ENCODE measurements at places on chromosomes 6 and 20.

DNA sequence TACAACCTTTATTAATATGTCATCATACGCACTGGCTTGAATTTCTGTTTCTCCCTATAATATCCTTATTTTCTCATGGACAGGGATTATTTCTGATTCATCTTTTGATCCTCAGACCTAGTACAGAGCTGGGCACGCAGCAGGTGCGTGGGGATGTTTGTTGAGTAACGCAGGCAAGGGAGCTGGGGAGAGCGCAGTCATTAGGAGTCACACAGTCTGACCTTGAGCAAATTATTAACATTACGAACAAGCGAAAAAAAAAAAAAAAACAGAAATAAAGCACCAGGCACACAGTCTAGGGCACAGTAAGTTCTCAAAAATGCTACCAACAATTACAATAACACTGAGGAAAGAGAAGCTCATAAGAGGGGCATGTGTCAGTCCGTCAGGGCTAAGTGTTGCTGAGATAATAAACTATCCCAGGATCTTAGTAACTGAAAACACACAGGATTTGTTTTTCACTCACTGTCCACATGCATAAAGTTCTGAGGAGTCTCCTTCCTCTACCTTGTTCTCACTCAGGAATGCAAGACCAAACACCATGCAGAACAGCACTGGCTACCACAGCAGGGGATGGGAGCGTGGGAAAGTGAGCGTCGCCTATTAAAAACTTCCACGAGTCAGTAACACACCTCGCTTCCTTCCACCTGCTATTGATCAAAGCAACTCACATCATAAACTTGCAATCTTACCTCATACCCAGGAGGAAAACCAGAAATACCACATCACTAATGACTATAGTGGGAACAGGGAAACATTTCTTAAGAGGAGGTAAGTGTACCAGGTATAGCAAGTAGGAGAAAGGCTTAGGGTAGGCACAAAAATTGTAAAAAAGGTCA, 56.9 kb downstream of the PDE10A start:
- no peak for DNase-seq

- DNase-seq: no peak
Observed at GRCh38 chr6:44921798-44922197, 406.3 kb upstream of the RUNX2 start.

DNA sequence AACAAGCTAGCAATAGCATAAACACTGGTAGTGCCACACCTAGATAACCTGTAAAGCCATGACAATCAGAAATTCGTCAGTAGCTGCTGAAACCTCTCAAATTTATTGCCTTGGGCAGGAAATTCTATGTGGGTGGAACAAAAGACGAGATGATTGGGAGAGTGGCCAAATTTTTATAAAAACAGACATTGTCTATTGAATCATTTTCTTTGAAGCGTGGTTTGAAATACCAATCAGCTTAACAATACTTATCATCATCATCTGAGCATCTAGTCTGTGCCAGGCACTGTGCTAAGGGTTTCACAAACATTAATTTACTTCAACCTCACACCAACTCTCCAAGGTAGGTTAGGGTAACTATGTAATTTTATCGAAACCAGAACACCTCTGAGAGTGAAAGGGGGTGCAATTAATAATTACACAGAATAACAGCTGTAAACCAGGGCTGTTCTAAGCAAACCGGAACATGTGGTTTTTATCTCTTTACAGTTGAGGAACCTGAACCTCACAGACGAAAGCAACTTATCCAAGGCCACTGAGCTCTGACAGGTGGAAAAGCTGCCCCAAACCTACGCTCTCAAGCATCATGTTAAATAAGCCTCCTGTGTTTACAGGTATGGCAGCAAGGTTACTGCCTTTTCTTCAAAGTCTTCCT, 43.4 kb downstream of the NHSL1 start:
- no peak for DNase-seq

DNA sequence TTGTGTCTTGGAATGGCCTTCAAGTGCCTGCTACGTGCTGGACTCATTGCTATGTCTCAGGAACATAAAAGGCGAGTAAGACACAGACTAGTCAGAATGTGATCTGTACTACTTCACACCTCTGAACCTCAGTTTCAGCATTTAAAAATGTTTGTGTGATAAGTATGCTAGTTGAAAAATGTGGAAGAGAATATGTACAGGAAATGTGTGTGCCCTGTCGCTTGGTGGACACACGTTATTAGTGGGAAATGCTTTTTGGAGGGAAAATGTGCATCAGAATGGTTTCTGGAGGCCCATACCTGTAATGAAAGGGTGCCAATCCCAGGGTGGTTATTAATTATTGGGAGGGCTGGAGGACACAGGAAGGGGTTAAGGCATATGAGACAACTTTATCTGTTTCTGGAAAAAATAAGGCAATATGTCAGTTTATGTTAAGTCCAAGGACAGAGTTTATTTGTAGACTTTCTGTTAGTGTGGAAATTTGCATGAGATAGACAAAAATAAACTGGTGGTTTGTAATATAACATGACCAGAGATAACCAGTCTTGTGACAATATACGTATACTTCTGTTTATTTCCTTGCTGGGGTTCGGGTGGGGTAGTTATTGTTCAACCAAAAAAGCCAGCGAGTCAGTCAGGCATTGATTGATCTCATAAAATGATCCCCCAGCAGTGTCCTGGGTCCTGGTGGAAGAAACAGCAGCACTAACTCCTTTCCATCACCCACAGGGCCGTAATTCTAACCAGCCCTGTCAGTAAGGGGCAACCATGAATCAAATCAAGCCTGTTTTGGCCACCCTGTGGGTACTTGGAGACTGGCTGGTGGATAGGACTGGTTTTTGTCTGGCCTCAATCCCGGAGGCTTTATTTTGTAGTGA, 117.9 kb downstream of the JARID2 start:
- no peak for DNase-seq

- no peak for DNase-seq
Observed at GRCh38 chr6:139422105-139423036, 47.9 kb upstream of the CITED2 start.

GRCh38 chr6:127481111-127481510, 21.9 kb upstream of the KIAA0408 start:
- DNase-seq: no peak

DNA sequence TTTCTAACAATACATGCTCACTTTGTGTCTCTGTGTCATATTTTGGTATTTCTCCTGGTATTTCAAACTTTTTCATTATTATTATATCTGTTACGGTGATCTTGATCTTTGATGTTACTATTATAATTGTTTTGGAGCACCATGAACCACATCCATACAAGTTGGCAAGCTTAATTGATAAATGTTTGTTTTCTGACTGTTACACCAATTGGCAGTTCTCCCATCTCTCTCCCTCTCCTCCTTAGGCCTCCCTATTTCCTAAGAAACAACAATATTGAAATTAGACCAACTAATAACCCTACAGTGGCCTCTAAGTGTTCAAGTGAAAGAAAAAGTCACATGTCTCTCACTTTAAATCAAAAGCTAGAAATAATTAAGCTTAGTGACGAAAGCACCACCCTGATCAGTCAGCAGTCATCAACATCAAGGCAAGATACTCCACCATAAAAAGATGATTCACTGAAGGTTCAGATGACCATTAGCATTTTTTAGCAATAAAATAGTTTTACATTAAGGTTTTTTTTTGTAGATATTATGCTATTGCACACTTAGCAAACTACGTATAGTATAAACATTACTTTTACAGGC, 61.5 kb downstream of the IBTK start:
- no peak for DNase-seq

- DNase-seq: no peak
Observed at GRCh38 chr6:47247227-47247797, 62.4 kb downstream of the TNFRSF21 start.

GRCh38 chr6:36297051-36297450, 27.2 kb downstream of the PNPLA1 start:
- DNase-seq: no peak

DNA sequence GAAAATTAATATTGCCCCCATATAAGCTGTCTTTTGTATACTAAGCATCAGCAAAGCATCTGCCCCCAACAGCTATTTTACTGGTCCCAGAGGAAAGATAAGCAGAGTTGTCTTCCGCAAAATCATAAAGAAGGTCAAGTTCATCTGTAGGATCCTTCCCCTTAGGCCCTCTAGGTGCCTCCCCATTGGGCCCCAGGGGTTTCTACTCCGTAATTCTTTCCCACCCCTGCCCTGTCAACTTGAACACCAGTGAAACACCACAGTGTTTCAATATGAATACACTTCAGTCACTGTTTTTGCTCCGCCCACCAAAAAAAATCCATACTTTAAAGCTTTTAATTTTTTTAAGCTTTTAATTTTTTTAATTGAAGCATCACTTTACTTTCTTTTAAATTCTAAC, 159.2 kb downstream of the ATXN1 start:
- no peak for DNase-seq

DNA sequence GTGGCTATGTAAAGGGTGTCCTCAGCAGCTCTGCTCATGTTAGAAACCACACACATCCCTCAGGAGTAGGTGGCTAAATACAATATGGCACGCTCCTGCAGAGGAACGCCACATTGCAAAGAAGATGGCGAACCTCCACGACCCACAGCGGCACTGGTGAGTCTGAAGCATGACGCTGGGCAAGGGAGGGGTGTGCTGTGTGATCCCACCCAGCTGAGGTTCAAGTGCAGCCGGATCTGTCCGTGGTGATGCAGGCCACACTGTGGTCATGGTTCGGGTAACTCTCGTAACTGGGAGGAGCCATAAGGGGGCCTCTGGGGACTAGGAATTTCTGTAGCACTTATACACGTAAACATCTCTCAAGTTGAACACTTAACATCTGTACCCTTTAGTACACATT, 23.4 kb upstream of the APMAP start:
- DNase-seq: no peak

DNA sequence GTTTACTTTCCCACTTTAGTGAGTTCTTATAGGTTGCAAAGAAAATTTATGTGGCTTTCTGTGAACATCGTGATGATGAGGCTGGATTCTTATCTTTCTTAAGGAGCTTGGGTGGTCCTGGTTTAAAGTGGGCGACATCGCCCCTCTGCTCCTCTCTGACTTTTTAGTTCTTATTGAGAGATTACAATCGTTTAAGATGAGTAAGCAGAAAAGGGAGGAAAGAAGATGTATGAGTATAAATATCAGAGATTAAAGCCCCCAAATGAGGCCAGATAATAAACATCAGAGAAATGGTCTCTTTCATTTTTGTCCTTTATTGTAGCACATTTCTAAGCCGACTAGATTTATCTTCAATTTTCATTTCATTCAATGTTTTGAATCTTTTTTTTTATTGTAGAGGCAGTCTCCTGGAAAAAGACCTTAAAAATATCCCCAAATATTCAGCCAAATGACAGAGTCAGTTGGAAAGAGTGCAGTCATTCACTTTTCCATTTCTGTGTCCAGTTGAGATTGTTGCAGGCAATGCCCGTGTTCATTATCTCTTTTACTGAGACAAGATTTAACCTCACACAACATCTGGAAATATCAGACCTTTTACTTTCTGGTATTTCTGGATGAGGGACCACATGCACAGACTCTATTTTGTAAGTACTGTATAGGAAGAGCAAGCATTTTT, 62.0 kb upstream of the PDE7B start:
- no peak for DNase-seq

- no peak for DNase-seq
Observed at GRCh38 chr6:131784561-131784960, 23.3 kb upstream of the ENPP1 start.

GRCh38 chr20:50572938-50573777, 63.0 kb downstream of the PTPN1 start:
- DNase-seq: no peak

DNA sequence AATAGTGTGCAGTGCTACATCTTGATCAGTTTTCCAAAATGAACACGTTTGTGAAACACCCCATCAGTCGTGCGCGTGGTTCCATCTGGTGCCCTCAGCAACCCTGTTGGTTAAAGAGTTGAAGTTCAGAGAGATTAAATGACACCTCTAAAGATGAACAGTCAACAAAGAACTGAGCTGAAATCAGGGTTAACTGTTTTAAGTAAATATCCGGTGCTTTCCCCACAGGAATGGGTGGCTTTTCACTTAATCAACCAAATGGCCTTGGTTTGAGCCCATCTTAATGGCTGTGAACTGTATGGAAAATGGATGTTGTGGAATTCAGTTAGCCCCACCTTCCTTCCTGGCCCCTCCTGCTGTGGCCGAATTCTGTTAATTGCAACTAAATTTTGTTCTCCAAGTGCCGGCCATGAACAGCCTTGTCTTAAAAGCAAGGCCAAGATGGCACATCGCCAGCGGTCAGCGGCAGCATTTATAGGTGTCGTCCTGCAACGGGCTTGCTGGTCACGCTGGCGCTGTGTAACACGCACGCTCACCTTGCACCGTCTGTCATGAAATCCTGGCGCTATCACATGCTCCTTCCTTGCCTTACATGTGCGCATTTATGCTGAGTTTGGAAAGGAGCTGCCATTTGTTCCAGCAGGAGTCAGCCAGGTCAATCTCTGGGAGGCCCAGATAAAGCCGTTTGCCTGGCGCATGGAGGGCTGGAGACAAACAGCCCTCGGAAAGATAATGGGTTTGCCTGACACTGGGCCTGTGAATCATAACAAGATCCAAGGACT, 164.5 kb downstream of the ERMARD start:
- no peak for DNase-seq

DNA sequence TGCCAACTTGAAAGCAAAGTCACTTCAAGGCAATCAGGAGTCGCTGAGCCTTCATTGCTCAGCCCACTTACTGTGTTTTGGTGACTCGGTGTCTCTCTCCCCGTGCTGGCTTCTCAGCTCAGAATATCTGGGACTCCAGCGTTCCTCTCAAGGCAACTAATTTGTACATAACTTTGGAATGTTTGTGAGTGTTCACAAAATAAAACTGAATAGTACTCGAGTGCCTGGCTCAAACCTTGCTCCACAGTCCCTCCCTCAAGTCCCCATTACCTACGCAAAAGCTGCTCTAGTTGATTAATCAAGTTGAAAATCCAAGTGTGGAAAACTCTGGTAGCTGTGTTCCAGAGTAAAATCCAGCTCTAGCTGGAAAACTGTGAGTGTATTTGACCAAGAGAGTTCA, 8.6 kb downstream of the IPCEF1 start:
- no peak for DNase-seq

GRCh38 chr6:131861381-131861780, 53.6 kb downstream of the ENPP1 start:
- no peak for DNase-seq

DNA sequence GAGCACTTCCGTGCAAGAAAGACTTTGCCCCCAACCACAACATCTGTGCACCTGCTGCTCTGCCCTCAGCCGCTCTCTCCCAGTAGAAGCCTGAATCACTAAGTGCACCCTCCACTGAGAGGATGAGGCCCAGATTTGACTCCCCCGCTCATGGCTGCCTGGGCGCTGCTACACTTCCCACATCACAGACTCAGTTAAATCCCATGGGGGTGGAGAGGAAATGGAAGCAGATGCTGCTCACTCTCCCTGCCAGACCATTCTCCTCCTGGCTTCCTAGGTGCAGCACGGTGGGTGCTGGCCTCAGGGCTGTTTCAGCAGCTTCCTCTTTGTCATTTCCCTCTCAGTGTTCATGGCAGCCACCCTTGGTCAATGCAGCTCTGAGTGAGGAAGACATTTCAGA, 4.8 kb downstream of the CST5 start:
- DNase-seq: no peak

- no peak for DNase-seq
Observed at GRCh38 chr6:28980852-28981430, 24.2 kb downstream of the ZNF311 start.
